Cerebellar nuclear complex (tissue), 1 donor: ENCODE measurements at places on chromosomes 13 and 19.

- DNase-seq = no peak
Observed at GRCh38 chr13:93268327-93269028, 41.9 kb downstream of the GPC6 start.

DNA sequence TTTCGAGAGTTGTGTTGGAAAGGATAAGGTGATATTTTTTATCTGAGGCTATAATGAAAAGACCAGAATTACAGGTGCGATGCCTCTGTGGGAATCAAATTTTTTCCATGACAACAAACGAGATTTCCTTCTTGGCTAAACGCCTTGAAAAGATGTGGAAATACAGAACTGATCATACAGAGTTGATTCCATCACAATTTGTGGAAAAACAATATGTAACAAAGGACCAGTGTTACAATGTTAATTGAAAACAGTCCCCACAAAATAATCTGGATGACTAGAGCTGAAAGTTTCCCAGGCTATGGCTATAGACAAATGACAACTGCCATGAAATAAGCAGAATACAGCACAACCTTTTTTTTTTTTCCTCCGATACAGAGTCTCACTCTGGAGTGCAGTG lies 628.9 kb downstream of the DIAPH3 start:
- no peak for DNase-seq

DNA sequence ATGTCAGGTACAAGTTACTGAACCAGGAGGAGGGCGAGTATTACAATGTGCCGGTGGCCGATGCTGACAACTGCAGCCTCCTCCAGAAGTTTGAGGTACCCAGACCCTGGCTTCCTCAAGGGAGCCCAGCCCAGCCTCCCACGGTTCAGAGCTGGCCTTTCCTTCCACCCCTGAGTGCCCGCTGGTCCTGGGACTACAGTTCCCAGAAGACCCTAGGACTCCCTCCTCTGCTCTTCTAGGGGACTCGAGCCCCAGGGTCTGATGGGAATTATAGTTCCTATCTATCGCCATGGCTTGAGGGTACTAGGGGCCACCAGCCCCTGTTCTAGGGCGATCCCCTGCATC lies 11.0 kb downstream of the PRKCG start:
- no peak for DNase-seq

DNA sequence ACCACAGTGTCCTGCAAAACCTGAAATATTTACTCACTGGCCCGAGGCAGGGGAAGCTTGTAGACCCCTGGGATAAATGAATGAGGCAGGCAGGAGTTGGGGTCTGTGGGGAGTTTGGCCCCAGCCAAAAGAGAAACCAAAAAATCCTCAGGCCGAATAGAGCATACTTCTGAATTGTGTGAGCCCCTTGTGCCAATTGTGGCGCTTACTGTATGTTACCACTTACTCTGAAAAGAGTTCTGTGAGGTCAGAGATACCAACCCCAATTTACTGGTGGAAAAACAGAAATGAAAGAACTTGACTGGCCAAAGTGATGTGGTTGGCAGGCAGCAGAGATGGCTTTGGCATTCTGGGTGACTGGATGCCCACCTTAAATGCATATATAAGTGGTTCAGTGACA lies 6.9 kb downstream of the CARM1 start:
- DNase-seq = no peak

- no peak for DNase-seq
Observed at GRCh38 chr19:36604656-36605100, 435 bp upstream of the ZNF382 start.
